ENCODE measurements at places on chromosomes 6 and 20.
A peak's percentile ranks its signal among the peaks of the same experiment; 100 is the strongest.

GRCh38 chr6:113433335-113433991 lies 423.7 kb upstream of the MARCKS start:
- no peak for DNase-seq

DNA sequence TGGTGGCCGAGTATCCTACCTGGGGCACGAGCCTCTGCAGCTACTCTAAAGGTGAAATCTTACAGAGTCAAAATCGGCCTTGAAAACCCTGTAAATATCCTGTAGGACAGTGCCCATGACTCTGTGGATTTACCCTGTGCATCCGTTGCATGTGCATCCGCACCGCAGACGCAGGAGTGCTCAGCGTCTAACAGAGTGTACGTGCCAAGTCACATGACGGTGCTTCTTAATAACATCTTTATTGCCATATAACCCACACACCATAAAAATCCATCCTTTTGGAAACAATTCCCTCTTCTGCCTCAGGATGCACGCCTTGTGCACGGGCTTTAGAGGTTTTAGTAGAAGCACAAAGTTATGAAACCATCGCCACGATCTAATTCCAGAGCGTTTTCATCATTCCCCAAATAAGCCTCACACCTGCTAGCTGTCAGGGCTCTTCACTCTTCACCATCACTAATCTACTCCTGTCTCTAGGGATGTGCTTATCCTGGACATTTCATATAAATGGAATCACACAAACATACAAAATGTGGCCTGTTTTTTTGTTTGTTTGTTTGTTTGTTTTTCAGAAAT lies 384.5 kb upstream of the SULF2 start:
- DNase-seq, result no peak

GRCh38 chr20:37479925-37480691 lies 40.9 kb upstream of the NNAT start:
- DNase-seq, result no peak

GRCh38 chr6:76702187-76702586 lies 629.7 kb upstream of the IMPG1 start:
- DNase-seq, result no peak

DNA sequence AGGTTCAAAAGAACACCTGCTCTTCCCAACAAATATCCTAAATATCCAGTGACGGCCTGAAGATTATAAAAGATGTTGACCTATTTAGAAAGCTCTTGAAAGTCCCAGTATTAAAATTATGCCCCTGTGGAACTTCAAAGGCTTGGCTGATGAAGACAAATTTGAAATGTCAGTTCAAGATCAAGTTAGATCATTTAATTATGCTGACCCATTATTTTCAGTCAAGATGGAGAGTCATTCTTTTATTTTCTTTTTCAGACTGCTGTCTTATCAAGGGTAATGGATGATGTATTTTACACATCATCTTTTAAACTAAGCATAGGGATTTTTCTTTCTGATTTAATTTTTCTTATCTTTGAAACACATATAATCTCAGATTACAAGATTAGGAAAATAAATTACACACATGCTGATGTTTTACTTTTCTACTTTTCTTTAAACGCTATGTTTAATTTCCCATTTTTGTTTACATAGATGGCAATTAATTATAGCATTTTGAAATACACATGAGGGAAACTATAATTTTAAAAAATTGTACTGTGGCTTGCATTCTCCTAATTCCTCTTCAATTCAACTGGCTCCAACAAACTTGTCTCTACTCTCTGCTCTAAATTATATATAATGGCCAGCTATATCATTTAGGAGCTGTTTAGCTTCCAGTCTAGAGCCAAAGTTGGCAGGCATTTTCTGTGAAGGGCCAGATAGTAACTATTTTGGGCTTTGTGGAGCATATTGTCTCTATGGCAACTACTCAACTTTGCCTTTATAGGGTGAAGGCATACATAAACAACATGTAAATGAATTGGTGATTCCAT lies 123.7 kb downstream of the RCAN2 start:
- no peak for DNase-seq

- DNase-seq, result no peak
These were observed 698 bp upstream of the LRP11 start for GRCh38 chr6:149864578-149865535.

DNA sequence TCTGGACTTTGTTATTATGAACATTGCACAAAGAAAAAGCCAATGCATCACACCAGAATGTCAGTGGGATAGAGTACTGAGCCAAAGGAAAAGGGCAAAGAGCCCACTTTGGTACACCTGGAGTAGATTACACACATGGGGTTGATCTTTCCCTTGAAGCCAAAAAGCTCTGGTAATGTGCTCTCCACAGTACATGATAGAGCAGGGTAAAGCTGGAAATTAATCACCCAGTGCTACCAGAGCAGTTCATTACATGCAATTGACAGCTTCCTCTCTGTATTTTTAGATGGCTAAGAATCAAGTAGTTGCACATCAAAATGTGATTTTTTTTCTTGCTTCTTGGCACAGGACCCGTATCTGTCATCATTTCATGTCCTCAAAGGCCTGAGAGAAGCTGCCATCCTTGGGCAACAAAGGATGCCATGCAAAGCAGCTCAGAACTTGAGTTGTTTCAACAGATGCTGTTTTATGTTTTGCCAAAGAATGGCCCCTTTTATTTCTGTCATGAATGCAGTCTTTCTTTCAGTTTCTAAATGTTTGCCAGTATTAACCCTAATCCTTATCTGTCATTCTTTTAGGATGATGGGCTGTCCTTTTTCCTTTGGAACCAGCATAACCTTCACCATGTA lies 88.1 kb downstream of the HDGFL1 start:
- DNase-seq, result no peak

DNA sequence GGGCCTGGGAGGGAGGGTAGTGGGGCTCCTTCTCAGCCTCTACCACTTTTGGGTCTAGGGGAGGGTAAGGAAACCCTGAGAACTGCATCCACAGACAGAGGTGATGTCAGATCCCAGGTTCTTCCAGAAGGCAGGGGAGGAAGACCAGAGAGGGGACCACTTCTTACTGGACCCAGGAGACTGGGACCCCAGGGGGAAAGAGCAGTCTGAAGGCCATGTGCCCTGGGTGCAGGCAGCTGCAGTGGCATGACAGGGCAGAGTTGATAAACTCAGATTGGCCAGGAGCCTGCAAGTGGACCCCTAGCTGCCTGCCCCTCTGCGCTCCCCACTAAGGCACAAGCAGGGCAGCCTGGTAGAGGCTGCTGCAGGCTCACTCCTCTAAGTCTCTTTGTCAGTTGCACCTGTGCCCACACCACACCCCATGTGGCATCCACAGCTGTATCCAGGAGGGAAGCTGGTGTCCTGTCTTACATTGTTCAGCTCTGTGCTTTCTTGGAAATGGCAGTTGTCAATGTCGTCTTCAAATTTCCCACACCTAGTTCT lies 2.7 kb downstream of the CST9L start:
- no peak for DNase-seq

DNA sequence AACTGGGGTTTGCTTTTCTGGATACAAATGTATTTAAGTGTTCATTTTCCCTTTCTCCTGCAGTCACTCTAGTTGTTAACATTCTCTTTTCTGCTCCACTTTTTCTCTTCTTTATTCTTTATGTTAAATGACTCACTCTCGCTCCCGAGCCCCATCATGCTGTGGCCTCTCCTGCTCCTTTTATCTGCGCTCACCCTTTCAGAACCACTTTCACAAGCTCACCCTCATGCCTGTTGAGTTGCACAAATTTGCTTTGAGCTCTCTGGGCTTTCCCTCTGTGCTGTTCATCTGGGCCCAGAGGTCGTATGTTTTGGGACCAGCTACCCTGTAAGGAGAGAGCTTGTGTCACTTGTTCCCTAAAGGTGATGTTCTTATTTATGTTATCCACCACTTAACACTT lies 98.1 kb upstream of the ASCC3 start:
- DNase-seq, result no peak

DNA sequence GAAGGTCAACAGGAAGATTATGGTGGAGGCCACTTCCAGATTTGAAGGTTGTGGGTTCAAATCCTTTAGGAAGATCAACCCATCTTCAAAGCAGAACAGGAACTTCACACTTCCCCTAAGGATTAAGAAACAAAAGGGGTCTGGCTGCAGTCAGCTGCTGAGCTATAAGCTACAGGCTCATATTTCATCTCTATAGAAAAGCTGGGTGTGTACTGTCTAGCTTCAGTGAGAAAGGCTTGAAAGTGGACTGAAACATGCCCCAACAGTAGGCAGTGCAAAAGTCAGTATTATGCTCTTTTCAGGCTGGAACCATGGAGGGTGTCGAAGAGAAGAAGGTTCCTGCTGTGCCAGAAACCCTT lies 60.1 kb upstream of the SPDEF start:
- no peak for DNase-seq

DNA sequence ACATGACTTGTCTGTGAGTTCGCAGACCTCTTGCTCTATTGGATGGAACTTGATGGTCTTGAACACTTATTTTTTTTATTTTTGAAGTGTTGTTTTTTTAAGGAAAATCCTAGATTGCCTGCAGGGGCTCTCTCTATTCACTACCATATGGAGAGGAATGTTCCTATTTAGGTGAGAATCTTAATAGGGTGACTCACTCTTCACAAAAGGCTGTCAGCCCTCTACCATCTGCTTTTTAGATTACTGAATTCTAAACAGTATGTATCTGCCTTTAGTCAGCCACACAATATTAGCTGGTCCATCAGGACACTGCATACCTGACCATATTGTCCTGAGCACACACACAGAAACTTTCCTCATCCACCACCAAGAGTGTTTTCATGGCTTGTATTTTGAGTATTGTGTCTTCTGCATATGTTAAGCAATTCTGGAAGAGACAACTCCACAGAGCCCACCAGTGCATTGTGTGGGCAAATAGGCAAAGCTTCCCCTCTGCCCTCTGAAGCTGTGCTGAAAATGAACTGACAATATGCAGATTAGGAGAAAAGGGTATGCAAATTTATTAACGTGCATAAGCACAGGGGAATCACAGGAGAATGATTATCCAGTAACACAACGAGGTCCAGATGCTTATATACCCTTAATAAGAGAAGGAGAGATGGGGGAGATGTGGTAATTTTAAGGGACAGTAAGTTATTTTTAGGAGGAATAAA lies 6.6 kb upstream of the BTBD9 start:
- no peak for DNase-seq

DNA sequence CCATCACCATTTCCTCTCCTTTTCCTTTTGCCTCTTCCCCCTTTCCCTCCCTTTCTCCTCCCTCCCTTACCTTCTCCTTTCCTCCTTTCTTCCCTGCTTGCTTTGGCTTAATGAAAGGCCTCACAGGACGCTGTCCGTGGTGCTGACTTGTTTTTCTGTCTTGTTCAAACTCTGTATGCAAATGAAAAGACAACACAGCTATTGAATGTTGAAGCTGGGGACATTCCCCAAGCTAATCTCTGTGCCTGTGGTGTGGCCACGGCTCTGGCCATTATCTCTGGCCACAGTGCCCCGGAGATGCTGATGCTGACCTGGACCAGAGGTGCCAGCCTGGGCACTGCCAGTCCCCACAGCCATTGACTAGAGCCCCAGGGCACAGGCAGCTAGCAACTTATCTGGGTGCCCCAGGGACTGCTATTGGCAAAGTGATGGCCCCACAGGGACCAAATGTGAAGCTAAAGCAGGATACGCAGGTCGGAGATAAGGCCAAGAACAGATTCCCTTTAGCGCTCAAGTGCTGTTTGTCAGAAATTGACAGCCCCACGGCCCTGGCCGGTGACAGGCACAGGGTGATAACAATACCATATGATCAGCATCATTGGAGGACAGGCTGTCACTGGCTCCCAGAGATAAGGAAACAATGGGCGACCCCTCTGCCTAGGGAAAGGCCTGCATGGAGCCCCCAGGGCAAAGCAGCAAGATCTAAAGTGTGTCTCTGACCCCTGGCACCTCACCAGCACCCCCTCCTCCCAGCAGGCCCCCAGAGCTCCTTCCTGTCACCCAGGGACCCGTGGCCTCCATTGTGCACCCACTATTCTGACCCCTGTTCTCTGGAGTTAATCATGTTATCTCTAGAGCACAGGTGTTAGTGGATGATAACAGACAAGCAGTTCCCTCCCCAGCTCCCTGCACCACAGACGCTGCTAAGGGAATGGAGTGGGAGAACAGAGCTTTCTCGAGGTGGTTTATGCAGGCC lies 31.6 kb upstream of the SLC32A1 start:
- DNase-seq, result no peak

GRCh38 chr6:117482240-117483003 lies at the start of gene DCBLD1:
Gene DCBLD1, plus strand, starts transcription at chr6:117482674. Its CDS starts 108 bp downstream, at chr6:117482782.
- peak; percentile 12 for DNase-seq

Data from stimulated activated CD8-positive, alpha-beta memory T cell treated with anti-CD3 and anti-CD28 coated beads, Interleukin-15, amount 100 ng/mL, for 4 hours (primary cell).